NCI-H1694 (cell line): ENCODE measurements at places on chromosomes 3 and 15.
A peak's percentile ranks its signal among the peaks of the same experiment; 100 is the strongest.

GRCh38 chr15:26804063-26804804 is 31.4 kb upstream of the GABRB3 start:
- DNase-seq = no peak

DNA sequence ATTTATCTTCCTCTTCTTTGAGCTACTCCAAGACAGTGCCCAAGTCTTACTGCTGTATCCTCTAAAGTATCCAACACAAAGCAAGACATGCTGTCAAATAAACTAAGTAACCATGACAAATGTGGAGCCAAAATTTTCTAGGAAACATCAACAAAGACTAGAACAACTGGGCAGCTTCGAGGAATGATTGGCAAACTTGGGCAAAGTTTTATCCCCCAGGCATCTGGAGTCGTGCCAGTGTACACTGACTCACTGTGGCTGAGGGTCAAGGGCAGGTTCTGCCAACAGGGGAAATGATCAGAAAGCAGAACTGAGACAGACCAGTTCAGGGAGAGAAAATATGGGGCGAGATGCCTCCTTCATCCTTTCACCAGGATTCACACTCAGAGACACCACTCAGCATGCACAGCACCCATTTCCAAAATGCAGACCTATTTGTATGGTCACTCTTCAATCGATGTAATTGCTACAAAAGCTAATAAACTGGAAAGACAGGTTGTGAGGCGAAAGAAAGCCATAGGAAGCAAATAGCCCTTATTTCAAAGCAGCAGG is 65.8 kb downstream of the MB21D2 start:
- DNase-seq = no peak

DNA sequence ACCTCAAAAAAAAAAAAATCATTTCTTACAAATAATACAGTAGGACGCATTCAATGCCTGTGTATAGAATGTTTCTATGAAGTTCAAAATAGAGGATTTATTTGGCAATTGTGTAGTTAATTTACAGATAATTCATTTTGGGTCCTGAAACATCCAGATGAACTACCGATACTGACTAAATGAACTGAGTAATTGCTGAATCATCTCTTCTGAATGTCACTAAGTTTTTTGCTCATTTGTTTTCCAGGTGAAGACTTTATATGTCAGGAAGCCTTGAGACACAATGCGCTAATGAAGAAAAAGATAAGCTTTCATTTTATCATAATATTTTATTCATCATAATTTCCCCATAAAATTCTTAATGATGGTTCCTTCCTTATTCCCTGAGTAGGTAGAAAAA is 39.7 kb downstream of the PCOLCE2 start:
- no peak for DNase-seq

DNA sequence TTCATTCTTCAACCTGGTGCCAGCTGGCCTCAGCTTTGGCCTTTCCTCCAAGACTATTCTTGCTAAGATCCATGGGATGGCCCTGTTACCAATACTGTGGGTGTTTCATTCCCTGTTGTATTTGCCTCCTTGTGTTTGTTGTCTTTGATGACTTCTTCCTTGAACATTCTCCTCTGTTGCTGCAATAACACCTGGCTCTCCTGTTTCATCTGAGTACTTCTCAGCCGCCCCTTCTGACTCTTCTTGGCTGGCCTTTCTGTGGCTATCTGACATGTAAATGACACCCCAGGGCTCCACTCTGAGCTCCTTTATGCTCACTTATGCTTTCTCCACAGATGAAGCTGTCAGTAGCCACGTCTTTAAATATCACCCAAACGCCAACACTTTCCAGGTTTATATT is 302.7 kb upstream of the CHRNA7 start:
- DNase-seq = no peak

GRCh38 chr3:14275962-14276909 is 97.6 kb downstream of the LSM3 start:
- peak; percentile 13 for DNase-seq

DNA sequence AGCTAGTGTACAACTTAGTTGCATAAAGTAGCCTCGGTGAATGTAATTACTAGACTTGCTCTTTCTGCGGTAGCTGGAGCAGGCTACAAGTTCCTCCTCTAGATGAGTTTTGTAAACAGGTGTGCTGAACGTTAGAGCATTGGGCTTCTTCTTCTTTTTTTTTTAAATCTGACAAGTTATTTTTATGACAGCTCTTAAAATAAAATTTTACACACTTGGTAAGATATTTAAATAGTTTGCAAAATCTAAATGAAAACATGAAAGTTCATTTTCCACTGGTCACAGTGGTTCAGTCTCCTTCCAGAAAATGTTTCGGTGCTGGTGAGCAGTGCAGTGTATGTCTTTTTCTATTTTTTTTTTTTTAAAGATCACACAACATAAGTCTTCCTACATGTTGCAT is 3.0 kb downstream of the CCR9 start:
- no peak for DNase-seq

- DNase-seq = no peak
Measured at GRCh38 chr3:8840556-8840955, 71.1 kb upstream of the OXTR start.

GRCh38 chr15:66927201-66928077 is 138.0 kb upstream of the SMAD3 start:
- DNase-seq = no peak

- no peak for DNase-seq
Measured at GRCh38 chr3:44030687-44031305, 210.9 kb upstream of the TOPAZ1 start.
